Esophagus squamous epithelium (tissue), 5 donors: ENCODE measurements at places on chromosomes 5 and 9.

GRCh38 chr9:92328225-92328624 lies 2.5 kb downstream of the CENPP start:
- no peak for DNase-seq

DNA sequence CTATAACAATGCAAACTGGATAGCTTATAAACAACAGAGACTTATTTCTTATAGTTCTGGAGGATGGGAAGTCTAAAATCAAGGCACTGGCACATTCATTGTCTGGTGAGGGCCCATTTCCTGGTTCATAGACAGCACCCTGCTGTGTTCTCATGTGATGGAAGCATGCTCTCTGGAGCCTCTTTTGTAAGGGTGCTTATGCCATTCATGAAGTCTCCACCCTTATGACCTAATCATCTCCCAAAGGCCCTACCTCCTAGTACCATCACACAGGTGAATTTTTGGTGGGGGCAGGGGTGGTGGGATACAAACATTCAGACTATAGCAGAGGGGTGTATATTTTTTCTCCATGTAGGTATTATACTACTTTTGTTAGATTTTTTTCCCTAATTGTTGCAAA lies 92.4 kb downstream of the UNC13B start:
- DNase-seq: no peak

DNA sequence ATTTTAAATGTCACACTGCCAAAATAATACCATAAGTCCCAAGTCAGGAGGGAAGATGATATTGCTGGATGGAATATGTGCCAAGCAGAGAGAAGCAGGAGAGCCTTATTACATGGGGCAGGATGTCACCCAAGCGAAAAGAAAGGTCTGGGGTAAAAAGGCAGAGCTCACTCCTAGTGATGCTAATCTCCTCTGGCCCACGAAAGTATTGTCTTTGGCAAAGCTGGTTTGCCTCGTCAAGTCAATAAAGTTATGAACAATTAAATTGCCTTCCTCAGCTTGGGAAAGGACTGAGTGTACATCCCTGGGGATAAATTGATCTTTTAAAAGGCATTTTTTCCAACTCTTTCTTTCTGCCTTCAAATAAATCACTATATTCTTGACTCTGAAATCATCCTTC lies 220.6 kb downstream of the DMAC1 start:
- DNase-seq: no peak

DNA sequence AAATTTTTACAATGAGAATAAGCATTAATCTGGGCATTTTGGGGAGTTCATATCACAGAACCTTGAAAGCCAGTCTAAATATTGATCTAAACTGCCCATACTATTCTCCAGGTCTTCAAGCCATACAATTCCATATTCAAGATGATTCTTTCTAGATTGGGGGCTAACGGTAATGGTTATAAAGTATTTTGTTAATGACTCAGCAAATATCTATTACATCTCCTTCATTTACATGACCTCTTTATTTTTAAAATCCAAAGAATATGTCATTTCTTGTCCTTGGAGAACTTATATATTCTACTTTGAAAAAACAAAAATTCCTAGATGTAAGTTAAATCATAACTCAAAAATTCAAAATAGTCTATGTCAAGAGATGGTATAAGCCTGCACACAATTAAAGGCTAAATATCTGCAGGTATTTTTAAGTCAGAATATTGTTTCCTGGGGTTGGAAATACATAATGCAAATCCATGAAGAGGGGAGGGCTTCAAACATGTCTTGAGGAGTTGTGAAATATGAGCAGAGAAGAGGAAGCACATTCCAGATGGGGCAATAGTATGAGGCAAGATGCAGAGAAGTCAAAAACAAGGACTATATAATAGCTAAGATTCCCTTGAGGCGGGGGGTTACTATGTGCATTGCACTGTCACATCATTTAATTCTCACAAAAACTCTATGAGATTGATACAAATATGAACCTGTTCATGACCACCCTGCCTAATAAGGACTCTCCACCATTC lies 526.4 kb downstream of the NR2F1-AS1 start:
- DNase-seq: no peak

- no peak for DNase-seq
Observed at GRCh38 chr5:139915266-139915665, 119.7 kb downstream of the PSD2 start.

DNA sequence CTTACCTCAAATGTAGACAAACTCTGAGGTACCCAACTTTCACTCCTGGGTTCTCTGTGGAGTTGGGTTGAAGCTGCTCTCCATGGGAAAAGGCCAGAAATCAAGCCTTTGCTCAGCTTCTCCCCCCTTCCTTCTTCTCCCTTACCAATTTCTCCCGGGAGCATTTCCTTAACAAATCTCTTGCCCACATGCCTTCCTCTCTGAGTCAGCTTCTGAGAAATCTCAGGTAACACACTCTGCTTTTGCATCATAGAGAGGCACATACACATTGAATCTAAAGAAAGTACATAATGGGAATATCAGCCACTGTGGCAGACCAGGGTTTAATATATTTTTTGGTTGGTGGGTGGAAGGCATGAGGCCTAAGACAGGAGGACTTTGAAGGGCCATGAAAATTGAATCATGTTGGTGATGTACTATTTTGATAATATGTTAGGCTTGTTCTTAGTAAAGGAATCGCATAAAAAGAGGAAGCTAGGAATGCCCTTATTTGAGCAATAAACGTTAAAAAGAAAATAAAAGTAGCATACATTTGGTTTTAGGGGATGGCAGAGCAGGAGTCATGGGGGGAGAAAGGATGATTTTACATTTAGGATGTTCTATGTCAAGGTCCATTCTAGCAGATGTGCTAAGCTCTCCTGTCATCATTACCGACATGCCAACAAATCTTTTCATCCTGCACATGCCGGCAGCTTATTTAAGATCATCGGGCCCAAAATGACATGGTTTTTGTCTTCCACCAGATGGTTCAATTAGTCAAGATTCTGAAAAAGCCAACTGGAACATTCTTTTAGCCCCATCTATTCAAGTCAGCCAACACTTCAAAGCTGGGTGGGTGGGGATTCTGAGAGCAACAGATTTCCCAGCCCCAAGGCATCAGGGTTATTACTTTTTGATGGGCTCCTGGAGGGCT lies 199.5 kb upstream of the CLINT1 start:
- no peak for DNase-seq

DNA sequence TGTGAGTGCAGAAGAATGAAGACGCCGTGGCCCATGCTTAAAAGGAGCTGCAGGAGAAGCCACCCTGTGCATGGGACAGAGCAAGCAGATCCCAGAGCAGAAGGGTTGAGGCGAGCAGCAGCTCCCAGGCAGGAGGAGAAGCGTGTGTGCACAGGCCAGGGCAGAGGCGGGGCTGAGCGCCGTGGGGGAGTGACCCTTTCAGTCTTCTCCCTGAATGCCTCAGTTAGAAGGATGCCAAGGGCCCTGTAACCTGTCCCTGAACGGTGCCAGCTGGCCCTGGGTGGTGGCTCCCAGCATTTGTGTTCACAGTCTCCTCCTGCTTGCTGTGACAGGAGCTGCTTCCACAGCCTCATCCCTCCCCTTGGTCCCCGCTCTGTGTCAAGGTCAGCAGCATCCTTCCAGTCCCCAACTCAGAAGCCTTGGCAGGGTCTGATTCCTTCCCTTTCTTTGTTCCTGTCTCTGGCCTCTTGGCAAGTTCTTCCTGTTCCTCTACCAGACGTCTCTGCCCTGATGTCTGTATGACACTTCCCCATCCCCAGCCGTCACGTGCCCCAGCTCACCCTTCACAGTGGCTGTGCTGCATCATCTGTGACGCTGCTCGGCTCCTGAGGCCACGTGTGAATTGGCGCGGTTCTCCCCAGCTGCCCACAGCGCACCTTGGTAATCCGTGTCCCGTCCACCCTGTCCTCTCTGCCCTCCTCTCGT lies 5.2 kb downstream of the EXOC3 start:
- DNase-seq: no peak
